ENCODE measurements at places on chromosomes 11 and 22. TPM values are rescaled to one million over a fixed set of nuclear protein-coding genes. Genes with fewer than 3 reads are reported as not detected.

The OR8B8 gene
- total RNA-seq: not detected

DNA sequence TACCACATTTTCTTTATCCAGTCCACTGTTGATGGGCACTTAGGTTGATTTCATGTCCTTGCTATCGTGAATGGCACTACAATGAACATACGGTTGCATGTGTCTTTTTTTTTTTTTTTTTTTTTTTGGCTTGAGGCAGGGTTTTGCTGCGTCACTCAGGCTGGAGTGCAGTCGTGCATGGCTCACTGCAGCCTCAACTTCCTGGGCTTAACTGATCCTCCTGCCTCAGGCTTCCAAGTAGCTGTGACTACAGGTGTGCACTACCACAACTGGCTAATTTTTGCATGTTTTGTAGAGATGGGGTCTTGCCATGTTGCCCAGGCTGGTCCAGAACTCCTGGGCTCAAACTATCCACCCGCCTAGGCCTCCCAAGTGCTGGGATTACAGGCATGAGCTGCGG lies 1.5 kb upstream of the CCDC90B start:
- DNase-seq: no peak

The CARD18 gene
- not detected for total RNA-seq

The MS4A12 gene
- total RNA-seq: not detected

DNA sequence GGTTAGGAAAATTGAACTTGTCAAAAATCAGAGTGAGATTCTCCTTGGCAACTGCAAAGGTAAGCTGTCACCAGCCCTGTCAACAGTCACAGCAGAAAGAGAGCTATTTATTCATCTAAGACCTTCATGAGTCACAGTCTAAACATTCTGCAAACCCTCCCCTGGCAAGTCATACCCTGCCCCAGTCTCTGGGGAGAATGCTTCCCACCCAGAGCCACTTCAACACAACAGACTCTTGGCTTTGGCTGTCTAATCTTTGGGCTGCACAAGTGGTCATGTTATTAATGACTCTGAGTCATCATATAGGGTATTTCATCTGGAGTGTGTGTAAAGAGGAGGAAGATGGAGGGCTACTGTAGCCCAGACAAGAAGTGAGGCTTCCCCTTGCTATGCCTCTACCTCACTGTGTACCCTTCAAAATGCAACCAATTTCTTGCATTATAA lies 153.4 kb downstream of the CCDC34 start:
- peak; percentile 66 for DNase-seq

DNA sequence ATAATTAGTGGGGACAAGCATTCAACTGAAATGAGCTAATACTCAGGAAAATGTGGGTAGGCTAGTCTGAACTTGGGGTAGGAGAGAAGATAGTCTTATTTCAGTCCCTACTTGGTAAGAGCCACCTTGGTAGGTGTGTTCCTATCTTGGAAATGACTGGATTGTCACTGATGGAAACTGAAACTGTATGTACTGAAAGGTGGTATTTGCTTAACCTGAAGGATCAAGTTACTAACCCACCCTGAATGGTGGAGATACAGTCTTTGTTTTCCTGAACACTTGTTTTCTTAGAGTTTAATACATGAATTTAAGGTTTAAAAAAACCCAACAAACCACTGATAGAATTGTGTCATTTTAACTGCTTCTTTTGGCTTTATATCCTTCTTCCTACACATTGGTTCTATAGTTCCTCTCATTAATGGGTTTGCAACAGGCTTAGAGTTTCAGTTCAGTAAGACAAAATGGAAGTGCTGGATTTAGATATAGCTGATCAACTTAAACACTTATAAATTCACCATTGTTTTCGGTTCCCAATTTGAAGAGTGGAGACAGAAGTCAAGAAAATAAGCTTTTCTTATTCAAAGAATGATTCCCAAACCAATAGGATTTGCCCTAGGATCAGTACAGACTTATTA lies 4.2 kb downstream of the FAR1 start:
- DNase-seq: peak; percentile 4

The ART5 gene
- 1.1 TPM for total RNA-seq

DNA sequence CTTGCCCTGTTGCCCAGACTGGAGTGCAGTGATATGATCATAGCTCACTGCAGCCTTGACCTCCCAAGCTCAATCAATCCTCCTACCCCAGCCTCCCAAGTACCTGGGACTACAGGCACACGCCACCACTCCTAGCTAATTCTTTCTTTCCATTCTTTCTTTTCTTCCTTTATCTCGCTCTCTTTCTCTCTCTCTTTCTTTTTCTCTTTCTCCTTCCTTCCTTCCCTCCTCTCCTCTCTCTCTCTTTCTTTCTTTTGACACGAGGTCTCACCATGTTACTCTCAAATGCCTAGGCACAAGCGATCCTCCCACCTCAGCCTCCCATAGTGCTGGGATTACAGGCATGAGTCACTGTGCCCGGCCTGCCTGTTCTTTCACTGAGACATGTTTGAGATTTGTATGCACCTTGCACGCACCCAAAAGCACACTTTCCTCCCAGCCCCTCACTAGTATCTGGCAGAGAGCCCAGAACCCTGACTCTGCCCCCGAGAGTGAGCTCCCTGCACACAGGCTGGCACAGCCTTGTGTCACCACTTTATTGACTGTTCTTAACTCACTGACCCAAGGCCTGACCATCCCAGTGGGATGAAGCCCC lies 56.8 kb downstream of the CD6 start:
- DNase-seq: no peak

GRCh38 chr11:76629853-76630599 lies 40.5 kb downstream of the LRRC32 start:
- DNase-seq: no peak

Data from Caco-2 (cell line).